Left lobe of liver (tissue), 2 donors: ENCODE measurements at places on chromosomes 5 and 9.

GRCh38 chr5:35920890-35921289 lies 17.5 kb downstream of the CAPSL start:
- DNase-seq, result no peak

DNA sequence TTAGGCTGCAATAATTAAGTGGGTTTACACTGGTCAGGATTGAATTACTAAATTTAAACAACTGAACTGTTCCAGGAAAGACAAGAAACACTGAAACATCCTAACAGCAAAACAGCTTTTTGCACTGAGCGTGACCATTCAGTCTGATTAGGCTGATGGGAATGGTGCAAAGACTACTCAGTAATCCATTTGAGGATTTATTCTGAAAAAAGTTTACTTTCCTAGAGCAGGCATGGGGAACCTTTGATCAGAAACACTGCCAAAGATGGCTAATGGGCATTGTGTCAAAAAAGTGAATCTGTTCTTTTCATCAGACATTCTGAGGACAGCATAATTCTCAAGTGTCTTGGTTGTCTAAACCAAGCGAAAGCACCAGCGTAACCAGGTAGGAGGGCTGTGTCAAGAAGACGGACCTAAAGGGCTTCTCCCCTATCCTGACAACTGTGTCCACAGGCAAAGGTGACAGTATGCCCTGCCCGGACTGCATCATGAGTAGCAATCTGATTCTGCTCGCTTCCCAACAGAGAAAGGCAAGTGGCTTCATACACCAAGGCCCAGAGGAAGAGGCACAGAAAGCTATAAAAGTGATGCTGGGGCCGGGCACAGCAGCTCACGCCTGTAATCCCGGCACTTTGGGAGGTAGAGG lies 33.3 kb downstream of the FBXW2 start:
- DNase-seq, result no peak

DNA sequence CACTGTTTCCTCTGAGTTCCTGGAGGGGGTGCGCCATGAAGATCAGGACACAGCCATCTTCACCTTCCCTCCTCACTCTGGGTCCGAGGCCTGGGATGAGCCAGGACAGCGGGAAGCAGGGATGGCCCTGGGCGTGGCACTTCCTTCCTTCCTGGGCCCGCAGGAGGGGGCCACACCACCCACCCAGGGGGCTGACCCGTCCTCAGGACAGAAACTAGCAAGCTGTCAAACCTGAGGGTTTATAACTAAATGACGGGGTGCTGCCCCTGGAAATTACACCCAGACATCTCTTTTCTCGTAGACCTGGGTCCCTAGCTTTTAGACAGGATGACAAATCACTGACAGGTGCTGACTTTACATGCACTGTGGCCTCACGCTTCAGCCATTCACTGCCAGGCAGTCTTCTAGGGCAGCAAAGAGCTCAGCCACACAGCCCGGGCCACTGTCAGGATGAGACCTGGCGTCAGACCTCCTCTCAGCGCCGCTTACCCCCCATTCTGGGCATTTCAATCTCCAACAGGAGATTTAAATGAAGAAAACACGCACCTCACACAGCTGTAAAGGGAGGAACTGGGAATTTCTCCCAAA lies 8.1 kb downstream of the FCN2 start:
- DNase-seq, result peak; percentile 39

- DNase-seq, result no peak
Measured at GRCh38 chr5:62144401-62145022, 161.5 kb upstream of the KIF2A start.

- DNase-seq, result no peak
Measured at GRCh38 chr5:105970919-105971318, 1699.8 kb downstream of the EFNA5 start.

GRCh38 chr5:142326480-142326938 lies 1.7 kb upstream of the SPRY4 start:
- DNase-seq, result no peak

- DNase-seq, result no peak
Measured at GRCh38 chr5:111454198-111454622, 58.1 kb downstream of the STARD4 start.

DNA sequence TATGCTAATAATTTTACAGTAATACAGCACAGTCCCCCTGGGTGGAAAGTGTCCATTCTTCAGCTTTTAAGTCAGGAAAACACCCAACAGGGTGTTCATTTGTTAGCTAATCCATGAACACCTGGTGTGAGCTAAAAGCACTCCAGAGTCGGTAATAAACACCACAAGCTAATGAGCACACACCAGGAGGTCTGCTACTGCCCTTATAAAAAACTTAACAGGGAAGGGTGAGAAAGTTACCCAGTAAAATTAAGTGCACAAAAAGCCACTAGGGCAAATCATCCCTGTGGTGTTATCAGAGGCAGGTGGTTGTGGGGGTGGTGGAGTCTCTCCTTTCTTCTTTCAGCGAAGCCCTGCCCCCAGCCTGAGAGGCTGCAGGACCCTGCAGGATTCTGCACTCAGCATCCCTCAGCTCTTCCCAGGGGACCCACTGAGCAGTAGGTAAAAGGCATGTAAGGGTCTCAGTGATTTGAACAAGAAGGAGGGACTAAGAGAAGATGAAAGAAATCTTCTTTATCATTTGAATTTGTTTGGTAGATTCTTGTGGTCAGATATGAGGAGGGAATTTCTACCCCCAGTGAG lies 14.4 kb downstream of the GDNF start:
- no peak for DNase-seq

DNA sequence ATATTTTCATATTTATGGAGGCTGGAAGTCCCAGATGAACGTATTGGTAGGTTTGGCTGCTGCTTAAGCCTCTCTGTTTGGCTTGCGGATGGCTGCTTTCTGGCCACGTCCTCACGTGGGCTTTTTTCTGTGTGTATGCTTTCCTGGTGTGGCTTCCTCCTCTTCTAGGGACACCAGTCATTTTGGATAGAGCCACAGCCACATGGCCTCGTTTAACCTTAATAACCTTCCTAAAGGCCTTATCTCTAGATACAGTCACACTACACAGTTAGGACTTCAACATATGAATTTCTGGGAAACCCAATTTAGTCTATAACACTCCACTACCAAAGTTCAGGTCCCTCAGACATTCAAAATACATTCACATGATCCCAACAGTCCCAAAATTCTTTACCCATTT lies 26.9 kb downstream of the NUTM2F start:
- no peak for DNase-seq

GRCh38 chr9:134165357-134166315 lies 1.3 kb upstream of the RNU6ATAC start:
- peak; percentile 65 for DNase-seq

GRCh38 chr5:152701305-152701949 lies 296.3 kb upstream of the NMUR2 start:
- no peak for DNase-seq

DNA sequence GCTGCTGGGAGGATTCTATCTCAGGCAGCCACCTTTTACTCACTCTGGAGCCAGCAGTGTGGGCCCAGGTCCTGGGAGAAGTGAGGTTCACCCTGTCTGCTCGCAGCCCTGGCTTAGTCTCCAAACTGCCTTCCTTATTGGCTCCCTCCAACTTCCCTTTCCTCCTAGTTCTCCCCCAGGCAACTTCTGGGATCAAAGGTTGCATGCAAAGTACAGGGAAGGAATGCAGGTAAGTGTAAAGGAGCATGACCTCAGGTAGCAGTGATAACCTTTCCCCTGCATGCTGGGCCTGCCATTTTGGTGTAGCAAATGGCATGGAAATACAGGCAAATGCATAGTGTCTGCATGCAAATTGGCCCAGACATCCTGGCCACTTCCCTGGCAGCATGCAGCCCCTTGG lies 53.8 kb upstream of the ARAP3 start:
- no peak for DNase-seq

DNA sequence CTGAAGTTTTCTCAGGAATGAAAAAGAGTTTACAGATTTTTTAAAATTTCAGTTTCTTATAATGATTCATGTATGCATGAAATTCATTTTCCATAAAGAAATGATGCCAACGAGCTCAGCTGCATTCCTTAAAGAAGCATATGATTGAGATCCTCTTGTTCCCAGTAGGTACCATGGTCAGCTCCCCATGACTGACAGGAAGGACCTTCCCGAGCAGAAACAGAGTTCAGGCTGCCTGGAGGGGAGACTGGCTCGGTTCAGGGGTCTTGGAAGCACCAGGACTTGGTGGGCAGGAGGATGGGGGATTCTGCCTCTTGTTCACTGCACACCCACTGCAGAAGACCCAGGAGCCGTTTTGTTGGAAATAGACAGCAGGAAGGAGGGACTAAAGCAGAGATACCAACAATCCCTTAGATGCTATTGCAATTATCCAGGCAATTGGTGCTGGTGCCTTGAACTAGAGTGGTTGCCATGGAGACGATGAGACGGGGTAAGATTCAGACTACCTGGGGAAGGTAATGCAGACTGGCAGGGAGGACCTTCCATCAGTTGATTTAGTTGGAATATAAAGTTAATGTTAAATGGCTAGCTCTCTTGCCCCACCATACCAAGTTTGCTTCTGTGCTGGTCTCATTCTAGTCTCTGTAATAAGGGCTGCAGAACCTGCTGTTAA lies 447.8 kb downstream of the MTRR start:
- no peak for DNase-seq

DNA sequence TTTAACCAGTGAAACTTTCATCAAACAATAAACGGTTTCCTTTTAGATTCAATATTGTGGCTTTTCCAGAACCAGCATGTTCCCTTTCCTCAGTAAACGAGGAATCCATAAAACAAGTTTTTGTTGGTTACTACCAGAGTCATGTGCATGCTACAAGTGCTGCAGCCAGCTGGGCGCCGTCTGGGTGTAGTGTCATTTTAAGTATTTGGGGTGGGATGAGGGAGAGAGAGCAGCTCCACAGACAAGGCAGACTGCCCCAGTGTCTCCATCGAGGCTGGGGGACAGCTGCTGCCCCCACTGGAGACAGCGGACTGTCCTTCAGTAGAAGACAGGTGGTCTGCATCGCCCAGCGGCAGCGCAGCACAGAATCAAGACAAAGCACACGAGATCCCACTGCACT lies 17.3 kb downstream of the ARPC5L start:
- DNase-seq, result no peak

DNA sequence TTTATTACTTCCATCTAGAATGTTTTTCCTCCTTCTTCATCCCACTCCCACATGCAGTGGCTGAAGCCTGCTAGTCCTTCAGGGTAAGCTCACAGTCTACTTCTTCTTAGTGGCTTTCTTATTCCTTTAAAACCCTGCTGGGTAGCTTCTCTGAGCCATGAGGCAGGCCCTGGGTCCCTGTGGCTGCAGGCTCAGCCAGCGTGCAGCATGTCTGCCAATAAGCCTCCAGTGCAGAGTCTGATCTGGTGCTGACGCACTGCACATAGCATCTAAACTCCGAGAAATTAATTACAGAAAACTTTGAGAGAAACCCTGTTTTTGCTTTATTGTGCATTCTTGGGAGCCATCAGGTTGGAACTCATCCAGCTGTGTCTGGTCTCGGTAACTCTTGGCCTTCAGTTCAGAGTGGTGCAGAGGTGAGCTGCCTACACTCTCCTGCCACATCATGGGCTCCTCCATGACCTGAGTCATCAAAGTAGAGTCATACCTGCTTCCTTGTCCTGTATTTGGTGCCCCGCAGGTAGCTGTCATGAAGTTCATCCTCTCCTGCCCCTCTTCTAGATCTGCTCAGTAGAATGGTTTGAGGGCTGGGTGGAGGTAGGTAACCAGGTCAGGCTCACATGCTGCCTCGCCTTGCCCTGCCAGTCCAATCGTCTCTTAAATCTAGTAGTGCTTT lies 339.4 kb downstream of the KDM4C start:
- DNase-seq, result no peak

- DNase-seq, result no peak
Measured at GRCh38 chr5:60263346-60263745, 369.8 kb upstream of the PDE4D start.

GRCh38 chr5:144088206-144089064 lies 82.0 kb downstream of the YIPF5 start:
- DNase-seq, result no peak

DNA sequence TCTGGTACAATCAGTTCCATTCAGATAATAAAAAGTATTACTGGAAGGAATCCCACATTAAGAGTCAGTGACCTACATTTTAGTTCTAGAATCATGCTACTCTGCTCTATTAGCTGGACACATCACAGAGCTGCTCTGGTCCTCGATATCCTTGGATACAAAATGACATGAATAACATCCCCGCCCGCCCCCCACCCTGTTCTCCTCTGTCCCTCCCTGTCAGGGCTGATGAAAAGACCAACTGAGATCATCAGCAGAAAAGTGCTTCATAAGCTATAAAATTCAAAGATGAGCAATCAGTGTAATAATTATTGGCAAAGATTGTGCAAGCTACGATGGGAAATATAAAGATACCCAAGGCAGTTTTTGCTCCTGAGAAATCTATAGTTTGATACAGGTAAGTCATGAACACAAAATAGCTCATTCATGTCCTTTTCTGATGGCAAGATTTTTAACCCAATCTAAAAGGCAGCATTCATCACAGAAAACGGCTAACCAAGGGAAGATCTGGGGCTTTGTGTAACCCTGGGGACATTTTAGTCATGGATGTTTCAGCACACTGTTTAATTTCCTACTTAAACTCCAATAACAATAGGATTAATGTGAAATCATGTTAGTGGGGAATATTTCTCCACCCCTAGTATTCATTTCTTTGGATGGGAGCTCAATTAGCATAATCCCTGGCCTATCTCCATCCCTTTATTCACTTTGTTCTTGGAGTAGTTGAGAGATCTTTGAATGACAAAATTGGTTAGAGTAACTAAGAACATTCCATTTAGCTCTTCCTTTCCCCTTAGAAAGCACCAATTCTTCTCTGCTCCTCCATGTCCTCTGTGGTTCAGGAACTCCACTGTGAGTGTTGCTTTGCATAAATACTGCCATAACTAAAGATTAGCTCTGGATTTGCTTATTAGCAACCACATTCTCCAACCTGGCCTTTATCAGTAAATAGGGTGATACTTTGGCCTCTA lies 459.4 kb upstream of the GRIA1 start:
- no peak for DNase-seq

- no peak for DNase-seq
Measured at GRCh38 chr5:42242881-42243485, 180.3 kb upstream of the GHR start.

- no peak for DNase-seq
Measured at GRCh38 chr5:96716716-96717115, 54.5 kb downstream of the CAST start.

- peak; percentile 91 for DNase-seq
Measured at GRCh38 chr9:19161257-19162025, 34.1 kb upstream of the PLIN2 start.

- DNase-seq, result no peak
Measured at GRCh38 chr5:10320793-10321192, 13.1 kb upstream of the CMBL start.

DNA sequence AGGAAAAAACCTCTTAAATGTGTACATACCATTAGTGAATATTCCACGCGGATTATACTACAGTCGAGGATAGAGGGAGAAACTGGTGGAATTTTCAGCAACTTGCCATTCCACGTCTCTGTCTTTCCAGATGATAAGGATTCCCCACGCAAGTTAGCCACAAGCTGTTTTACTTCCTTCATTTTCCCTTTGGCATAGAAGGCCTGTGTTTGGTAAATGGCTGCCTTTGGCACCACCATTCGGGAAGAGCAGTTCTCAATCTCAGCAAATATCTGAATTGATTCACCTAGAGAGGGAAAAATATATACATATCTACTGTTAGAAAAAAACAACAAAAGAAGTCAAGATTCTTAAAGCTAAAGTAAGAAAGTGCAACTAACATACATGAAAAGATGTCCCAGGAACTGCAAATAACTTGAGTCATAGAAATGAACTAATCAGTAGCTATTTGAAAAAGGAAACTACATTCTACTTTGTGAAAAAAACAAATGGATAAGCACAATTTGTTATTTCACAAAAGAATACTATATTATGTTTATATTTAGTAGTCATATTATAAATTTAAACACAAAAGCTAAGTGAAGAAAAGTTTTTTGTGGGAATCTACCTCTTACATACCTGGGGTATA lies 8.1 kb downstream of the ARRDC3 start:
- DNase-seq, result no peak

GRCh38 chr9:4662989-4663792 lies 1.1 kb downstream of the PLPP6 start:
- DNase-seq, result no peak
